ENCODE measurements at places on chromosomes 3 and 15.
A peak's percentile ranks its signal among the peaks of the same experiment; 100 is the strongest.

DNA sequence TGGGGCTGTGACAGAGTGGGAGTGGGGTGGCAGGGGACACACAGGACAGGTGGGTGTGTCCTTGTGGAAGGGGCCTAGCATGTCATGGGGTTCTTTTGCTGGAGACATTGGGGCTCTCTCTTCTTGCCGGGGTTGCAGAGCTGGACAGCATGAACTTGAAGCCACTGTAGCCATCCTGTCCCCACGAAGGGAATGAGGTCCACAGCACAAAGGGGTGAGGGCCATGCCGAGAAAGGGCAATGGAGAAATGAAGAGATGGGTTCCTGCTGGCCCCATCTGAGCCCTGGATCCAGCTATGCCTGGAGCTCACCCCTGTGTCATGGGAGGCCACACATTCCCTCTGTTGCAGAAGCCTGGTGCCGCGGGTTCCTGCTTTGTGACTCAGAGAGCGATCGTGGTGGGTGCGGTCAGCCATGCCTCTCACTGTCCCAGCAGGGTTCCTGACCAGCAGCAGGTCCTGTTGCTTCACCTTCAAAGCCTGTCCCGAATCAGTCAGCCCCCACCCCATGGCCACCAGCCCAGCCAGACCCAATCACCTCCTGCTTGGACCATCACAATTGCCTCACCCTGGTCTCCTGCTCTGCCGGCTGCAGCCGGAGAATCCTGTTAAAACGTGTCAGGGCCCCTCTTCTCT lies 50.0 kb downstream of the DNAJB8 start:
- no peak for DNase-seq

GRCh38 chr15:98743177-98743576 lies 94.8 kb downstream of the IGF1R start:
- no peak for DNase-seq

GRCh38 chr15:37140531-37141058 lies 40.2 kb upstream of the MEIS2 start:
- no peak for DNase-seq

DNA sequence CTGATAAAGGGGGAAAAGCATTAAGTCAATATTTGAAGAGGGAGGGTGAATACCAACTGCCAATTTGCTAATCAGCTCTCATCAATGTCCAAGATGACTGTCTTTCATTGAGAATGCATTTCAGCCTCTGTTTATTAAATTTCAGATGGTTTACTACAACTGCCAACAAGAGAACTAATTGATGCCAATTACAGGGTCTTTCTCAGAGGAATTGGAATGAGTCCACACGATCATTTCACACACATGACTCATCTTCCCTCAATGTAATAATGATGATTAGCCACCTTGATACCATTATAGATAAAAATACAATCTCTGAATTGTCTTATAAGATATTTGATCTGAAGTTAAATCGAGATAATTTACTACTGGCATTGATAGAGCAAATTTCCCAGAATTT lies 1274.4 kb downstream of the ROBO2 start:
- no peak for DNase-seq

GRCh38 chr15:63395730-63396151 lies 14.1 kb upstream of the CA12 start:
- DNase-seq = no peak

GRCh38 chr3:7112523-7113056 lies 251.7 kb downstream of the GRM7 start:
- DNase-seq = no peak

DNA sequence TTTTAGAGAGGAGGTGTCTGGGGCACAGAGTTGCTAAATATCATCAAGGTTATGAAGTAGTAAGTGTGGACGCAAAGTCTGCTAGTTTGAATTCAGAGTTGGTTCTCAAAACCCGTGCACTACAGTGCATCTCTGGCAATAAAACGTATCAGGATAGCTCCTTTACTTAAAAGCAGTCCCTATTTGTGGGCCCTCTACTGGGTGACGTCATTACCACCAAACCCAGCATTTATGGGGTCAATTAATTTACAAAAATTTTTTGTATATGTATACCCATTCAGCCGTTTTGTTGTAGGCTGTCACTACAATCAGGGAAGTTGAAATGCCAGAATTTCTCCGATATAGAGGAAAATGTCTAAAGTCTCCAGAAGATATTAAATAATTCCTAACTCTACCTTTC lies 8.8 kb downstream of the OR4F15 start:
- no peak for DNase-seq

DNA sequence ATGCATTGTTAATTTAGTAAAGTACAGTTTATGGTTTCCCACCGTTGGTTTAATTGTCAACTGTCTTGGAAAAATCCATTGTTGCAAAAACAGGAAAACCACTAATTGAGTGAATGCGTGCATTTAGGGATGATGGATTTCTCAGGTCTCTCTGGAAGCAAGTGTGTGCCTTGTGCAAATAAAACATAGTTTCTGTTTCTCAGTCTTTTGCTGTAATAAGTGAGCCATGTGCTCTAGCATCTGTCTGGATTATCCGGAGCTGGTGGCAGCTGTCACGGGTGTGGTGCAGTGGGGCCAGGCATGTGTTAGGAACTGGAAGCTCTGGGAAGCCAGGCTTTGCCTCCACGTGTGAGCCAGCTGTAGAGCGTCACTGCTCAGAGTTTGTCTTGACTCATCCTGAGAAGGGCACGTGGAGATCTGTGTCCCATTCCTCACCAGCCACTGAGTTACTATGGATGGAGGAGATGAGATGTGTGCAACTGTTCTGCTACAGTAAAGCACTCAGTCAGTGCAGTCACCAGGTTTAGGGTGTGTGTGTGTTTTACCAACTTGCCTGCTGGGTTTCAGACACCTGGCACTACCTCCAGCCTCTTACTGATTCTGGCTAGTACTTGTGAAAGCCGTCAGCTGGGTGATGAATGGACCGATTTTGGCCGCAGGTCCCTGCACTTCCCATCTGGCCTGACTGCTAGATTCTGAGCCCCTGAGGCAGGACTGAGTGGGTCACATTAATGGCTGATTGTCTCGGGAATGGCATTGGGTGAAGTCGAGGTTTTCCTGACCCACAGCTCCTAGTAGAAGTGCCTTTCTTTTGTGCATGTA lies 7.2 kb downstream of the APBA2 start:
- DNase-seq = no peak

- no peak for DNase-seq
These were observed 5.8 kb upstream of the HES1 start for GRCh38 chr3:194130188-194130587.

- no peak for DNase-seq
These were observed 18.8 kb downstream of the EIF5A2 start for GRCh38 chr3:170889630-170890029.

DNA sequence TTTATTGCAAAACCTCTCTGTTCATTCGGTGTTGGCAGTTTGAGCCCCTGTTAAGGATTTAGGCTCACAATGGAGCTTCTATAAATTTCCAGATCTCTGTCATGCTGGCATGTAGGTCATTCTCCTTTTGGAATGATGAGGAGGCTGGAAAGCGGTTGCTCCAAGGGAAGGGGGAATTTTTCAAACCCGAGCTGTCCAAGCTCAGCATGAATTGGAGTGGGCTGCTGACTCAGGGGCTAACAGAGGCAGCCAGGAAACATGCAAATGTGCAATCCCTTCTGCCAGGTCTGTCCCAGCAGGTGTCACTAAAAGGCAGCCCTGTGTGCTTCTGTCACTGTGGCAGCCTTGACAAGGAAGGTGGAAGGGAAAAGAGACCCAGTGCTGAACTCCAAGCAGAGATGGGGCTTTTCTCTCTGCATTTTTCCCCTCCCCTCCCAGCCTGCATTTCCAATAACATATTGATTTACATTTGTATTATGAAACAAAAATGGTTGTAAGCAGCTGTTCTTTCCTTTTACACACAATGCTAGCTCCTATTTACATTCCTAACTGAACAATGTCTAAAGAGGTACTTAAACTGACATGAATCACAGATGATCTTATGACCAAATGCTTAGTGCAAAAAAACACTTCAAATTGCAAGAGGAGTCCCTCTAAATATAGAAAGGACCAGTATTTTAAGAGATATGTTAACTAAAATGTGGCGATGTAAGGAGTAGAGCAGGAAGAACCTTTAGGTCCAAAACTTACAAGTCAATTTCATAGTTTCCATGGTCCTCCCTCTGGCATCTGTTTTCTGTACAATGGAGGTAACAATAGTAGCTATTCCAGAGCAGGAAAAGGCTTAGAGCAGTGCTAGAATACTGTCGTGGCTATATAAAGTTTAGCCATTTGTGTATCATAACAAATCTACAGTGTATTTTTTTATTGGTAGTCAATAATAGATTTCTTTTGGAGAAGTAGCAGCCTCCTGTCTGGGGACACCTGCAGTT lies 84.5 kb upstream of the ATP10A start:
- DNase-seq = no peak

DNA sequence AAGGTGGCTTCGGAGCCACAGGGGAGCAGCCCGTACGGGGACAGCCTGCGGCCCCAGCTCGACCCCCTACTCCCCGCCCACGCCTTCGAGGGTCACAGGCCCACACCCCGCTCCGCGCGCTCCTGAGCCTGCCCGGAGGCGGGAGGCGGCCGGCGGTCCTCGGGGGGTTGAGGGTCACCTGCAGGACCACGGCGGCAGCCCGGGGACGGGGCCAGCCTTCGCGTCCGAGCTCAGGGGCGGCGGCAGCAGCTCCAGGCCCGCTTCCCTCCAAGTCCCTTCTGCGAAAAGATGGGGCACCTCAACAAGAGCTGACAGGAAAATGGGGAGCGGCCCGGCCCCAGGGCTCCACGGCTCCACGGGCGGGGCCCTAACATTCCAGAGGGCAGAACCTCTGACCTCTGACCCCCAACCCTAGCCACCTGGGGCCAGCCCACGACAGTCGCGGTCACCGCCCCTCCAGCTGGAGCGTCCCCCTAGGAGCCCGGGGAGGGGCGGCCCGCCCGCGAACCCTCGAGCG lies 428 bp downstream of the LYSMD4 start:
- DNase-seq = no peak

GRCh38 chr15:71472566-71472965 lies 337.8 kb upstream of the NR2E3 start:
- no peak for DNase-seq

DNA sequence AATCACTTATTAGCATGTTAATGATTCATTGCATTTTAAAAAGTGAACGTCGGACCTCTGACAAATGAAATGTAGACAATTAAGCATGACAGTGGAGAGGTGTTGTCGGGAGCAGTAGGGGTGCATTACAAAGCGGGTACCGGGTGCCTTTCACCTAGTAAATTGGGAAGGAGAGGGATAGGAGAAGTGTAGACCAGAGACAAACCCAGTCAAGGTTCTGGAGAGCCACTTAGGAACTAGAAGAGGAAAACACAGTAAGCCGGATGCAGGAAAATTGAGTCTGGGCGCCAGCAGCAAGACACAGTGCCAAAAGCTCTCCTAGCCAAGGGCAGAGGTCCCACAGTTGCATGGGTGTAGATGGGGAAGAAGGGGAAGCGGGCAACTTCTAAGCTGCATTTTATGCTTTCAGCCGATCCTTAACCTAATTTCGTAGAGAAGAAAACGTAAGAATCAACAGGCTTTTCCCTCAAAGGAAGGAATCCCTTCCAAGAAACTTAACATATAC lies 3.1 kb upstream of the CERS3 start:
- no peak for DNase-seq

- DNase-seq = no peak
These were observed 127.1 kb downstream of the ASB7 start for GRCh38 chr15:100729461-100729860.

DNA sequence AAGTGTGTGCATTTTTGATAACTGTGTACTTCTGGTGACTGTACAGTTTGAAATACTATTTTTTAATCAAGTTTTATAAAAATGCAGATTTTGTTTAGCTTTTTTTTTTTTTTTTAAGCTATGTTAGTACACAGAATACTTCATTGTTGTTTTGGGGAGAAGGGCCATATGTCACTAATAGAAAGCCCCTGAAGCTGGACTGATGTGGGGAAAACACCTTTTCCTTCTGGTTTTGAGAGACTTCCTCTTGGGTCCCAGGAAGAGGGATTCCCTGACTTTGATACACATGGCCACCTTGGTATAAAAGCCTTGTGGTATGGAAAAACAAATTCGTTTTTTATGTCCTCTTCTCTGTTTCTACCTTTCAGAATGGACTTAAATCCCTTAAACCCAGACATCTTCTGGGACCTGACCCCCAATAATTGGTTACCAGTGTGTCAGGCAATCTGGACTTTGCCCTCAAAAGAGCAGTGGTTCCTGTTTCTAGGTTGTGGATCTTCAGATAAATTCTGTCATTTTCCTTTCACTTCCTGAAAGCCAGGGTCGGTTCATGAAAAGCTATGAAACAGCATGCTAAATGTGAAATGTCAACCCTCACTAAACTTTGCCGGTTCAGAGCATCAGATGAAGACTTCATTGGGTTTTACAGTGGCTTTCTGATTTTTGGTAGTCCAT lies 31.1 kb upstream of the BLOC1S6 start:
- no peak for DNase-seq

GRCh38 chr15:75460646-75461045 lies 9.2 kb upstream of the SIN3A start:
- DNase-seq = no peak

- no peak for DNase-seq
These were observed 142.9 kb upstream of the SLC2A2 start for GRCh38 chr3:171169443-171169842.

DNA sequence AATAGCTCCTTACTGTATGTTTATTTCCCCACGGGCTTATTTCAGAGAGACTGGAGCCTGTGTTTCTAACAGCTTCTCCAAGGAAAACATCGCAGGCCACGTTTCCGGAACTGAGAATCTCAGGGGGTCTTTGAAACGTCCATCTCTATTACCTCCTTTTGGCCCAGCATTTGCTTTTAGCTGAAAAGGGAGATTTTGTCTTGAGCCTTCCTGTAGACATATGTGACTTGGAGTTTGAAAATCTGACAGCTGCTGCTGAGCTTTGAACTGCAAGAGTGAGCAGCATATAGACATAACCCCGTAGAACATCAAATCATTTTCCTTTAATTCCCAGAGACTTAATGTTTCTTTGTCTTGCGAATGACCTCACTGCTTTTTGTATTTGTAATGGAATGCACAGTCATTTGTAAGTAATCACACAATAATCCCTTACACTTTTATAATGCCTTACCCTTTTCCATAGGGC lies 54.6 kb downstream of the LPP start:
- no peak for DNase-seq

DNA sequence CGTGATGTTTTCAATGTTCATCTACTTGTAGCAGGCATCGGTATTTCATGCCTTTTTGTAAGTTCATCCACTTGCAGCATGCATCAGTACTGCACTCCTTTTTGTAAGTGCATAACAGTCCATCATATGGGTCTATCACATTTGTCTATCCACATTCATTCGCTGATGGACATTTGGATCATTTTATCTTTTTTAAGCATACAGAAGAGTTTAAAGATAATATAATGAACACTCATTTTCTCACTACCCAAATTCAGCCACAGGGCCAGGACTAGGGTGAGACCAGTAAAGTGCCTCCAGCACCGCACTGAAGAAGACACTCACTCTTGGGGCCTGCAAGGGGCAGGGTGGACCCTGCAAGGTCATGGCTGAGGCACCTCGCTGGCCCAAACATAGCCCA lies 309.6 kb downstream of the UACA start:
- no peak for DNase-seq

- DNase-seq = no peak
These were observed 18.6 kb downstream of the ATRIP start for GRCh38 chr3:48465237-48465530.

GRCh38 chr15:97892167-97892938 lies 68.2 kb upstream of the ARRDC4 start:
- no peak for DNase-seq

GRCh38 chr3:66822186-66823008 lies 175.7 kb upstream of the KBTBD8 start:
- DNase-seq = peak; percentile 29

GRCh38 chr15:50181969-50182218 lies at the start of gene SLC27A2:
Gene SLC27A2, plus strand, starts transcription at chr15:50182196. Its CDS starts 232 bp downstream, at chr15:50182428.
- DNase-seq = no peak

All from activated T-cell treated with anti-CD3 and anti-CD28 coated beads for 48 hours (primary cell).